ENCODE measurements at places on chromosomes 7 and 10.

DNA sequence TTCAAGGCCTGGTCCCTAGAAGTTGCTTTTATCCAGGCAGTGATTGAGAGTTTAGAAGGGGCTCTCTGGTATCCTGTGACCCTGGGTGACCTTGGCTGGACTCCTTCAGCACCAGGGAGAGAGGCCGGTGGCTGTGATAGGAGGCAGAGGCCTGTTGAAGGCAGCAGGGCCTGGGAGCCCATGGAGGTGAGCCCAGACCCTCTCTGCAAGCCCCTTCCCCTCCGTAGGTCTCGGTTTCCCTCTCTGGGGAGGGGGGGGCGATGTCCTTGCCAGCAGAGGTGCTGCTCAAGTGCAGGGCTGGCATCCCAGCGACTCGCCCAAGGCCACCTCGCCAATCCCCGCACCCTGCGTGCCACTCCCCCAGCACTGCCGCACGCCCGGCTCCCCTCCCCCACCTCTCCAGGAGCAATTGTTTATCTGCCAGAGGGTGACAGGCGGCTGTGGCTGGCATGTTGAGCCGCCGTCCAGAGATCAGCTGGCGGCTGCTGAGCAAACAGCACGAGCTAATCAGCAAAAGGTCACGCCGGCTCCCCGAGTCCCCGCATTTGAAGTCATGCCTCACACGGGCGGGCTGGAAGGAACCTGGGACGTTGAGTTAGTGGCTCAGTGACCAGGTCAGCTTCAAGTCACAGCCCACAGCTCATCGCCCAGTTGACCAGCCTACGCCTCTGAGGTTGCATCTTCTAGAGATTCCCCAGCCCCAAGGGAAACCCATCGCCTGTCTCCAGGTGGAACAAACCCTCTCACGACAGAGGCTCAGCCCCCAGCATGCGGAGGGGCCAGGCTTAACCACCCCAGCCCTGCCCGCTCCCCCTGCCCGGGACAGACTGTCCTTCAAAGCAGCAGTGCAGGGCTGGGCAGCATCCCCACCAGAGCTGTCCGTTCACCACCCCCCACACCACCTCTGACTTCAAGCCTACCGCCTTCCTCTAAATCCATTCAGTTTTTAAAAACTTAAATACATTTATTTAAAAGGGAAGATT is 43.7 kb downstream of the ELFN1 start:
- DNase-seq, result no peak

DNA sequence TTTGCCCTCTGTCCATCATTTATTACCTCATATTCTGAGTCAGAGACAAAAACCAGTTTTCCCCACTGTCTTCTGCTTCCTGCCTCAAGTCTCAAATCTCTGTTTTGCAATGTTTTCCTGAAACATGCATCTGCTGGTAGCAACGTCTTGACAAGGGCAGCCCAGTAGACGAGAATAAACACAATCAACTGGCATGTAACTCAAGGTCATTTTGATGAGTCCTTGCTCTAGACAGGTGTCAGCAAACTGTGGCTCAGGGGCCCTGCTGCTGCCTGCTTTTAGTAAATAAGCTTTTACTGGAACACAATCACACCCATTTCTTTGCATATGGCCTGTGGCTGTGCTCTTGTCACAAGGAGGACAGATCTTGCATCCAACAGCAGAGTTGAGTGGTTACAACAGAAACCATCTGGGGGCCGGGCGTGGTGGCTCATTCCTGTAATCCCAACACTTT is 59.8 kb downstream of the ITIH5 start:
- no peak for DNase-seq

GRCh38 chr10:97575127-97575668 is 2.6 kb downstream of the ANKRD2 start:
- DNase-seq, result no peak

DNA sequence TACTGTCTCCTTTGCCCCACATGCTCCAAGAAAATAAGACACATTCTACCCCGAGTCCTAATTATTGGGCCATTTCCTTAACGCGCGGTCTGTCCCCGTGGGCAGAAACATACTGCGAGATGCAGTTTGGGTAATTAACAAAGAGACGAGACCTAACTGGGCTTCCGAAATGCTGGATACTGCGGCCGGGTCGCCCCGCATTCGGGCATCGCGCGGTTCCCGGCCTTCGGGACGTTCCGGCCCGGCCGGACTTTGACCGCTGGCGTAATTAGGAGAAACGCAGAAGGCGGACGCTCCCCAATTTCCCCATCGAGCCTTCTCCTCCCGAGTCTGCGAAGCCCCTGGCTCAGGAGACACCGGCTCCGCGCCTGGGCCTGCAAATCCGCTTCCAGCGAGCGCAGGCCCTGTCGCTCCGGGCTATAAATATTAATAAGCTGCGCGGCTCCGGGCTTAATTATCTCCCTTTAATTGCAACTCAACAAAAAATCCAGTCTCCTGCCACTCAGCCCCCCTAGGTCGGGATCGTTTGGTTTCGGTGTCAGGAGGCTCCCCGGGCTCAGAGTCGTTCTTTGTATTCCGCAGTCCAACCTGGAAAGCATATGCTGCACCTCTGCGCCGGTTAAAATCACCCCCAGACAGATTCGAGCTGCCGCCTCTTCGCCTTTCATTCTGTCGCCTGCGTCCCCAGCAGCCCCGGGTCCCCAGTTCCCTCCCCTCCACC is 131.5 kb downstream of the SPAG6 start:
- DNase-seq, result no peak

DNA sequence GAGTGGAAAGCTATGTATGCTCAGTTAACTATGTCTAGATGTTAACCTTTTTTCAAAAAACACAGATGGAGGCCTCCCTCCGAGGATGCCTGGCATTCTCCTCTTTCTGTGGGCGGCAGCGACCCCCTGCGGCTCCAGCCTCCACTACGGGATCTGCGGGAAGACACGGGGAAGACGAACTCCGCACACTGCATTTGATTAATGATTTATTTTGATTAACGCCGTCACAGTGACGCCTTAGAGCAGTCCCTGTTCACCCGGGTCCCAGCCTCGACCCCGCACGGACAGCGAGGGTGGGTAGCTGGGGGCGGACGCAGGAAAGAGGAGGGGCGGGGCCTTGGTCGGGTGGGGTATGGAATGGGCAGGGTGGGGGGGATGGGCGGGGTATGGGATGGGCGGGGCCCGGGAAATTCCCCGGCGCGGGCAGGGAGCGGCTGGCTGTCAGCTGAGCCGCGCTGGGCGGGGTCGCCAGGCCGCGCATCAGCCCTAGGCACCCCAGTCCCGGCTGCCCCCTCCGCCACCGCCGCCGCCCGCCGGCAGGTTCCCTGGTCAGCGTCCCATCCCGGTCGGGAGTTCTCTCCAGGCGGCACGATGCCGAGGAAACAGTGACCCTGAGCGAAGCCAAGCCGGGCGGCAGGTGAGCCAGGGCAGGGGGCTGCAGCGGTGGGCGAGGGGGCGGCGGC is at the start of gene OPTN:
Gene OPTN (plus strand): TSS at position 498 of the 683 bp plus-strand sequence. CDS start 8,960 bp downstream, outside the sequence.
- DNase-seq, result peak; percentile 88

GRCh38 chr10:124372899-124373298 is 45.8 kb downstream of the OAT start:
- DNase-seq, result no peak

DNA sequence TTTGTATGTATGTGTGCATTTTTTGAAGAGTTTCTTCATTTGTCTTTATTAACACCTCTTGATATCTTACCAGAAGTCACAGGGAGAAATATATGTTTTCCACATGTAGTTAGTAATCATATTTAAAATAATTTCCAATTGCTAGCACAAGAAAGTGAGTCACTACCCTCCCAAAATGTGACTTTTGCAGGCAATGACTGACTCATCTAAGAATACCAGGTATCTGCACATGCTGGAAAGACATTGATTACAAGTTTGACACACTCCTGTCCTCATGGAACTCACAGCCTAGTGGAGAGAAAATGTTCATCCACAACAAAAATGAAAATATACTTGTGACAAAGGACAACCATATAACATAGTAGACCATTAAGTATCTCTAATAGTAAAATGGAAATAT is 82.9 kb downstream of the SEMA3D start:
- DNase-seq, result no peak

DNA sequence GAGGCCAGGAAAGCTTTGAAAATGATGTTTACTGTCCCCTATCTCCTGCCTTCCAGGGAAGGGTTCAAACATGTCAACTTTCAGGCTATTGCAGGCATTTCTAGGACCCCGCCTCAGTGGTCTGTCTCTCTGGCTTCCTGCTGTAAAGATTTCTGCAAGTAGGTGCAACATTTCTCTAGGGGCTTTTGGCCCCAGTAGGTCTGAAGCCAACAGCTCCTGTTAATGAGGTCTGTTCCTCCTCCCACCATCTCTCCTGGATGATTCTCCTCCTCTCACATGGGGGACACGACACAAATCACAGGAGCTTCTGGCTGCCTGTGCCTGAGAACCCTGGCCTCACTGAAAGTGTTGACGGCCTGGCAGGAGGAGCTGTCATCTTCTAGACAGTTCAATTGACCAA is 194.3 kb downstream of the CYP26A1 start:
- no peak for DNase-seq

DNA sequence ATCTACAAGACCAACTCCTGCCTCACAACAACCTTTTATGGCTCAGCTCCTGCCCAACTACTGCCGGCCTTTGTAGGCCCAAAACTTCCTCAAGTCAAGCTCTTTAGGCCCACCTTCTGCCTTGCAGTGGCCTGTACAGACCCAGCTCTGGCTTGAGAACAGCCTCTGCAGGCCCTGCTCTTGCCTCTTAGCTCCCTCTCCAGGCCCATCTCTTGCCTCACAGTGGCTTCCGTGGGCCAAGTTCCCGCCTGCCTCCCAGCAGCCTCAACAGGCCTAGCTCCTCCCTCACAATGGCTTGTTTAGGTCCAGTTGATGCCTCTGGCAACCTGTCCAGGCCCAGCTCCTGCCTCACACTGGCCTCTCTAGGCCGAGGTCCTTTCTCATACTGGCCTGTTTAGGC is 32.4 kb upstream of the VKORC1L1 start:
- no peak for DNase-seq

DNA sequence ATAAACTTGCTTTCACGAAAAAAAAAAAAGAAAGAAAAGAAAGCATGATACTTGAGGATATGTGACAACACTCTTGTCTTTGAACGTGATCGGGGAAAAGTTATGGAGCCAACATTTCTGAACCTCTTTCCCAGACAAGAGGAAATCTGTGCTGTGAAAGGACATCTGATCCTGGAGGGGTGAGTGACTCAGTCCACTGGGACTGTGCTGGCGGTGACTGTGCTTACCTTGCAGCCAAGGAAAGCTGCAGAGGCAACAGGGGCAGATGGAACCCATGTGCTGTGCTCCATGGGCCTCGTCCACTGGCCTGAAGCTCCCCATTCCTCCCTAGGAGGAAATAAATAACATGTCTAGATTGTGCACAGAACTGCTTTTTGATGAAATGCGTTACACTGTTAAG is 116.5 kb upstream of the RAB11FIP2 start:
- no peak for DNase-seq

- no peak for DNase-seq
These were observed 126.4 kb upstream of the TCF7L2 start for GRCh38 chr10:112823604-112824003.

- no peak for DNase-seq
These were observed 77.1 kb downstream of the ENO4 start for GRCh38 chr10:116926426-116926825.

DNA sequence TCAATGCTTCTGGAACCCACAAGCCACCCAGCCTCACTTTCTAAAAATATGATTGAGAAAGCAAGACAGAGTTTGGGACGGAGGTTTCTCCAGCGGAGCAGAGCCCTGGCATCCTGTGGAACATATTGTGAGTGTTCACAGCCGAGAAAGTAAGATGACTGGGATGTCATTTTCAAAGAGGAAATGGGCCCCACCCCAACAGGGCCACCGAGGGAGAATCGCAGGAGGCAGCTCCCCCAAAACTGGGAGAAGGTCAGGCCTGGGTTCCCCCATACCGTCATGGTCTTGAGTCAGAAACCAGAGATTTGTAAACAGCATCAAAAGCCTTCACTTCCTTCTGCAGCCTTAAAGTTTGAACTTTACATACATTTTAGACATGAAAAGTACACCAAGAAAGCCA is 560.0 kb downstream of the PTPRN2 start:
- no peak for DNase-seq

DNA sequence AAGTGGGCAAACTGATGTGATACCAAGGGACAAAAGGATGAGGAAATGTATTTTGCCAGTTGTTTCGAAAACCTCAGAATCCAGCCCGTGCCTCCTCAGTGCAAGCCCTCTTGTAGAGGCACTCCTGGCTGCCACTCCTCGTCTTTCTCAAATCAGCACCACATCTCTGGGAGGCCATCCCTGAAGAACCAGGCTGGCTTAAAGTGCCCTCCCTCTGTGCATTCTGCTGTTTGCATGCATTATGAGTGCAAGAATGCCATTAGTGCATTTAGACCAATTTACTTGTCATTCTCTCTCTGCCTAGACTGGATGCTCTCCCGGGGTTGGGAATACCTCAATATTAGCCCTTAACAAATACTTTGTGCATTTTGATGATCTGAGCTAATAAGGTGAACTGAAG is 19.9 kb upstream of the FAM180A start:
- no peak for DNase-seq

DNA sequence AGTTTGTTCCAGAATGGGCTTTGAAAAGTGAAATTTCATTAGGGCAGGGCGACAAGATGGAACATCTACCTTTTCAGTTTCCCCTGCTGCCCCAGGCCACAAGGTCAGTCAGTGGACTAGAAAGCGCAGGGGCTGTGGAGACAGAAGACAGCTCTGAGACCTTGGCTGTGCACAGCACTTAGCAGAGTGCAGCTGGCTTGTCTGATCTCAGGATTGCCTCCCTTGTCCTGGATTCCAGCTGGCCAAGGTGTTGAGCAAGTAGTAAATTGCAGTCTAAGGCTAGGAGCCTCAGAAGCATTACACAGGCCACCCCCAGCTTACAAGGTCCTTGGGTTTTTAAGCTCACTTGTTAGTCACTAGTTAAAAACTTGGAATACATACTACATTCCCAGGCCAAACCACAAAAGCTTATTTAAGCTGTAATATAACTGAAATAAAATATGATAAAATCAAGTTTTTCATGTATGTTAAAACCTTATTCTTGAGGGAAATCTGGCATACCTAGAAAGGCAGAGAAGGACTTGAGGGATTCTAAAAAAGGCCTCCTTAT is 67.3 kb upstream of the NPY start:
- DNase-seq, result no peak

- no peak for DNase-seq
These were observed 1.2 kb downstream of the MACROH2A2 start for GRCh38 chr10:70053841-70054288.

DNA sequence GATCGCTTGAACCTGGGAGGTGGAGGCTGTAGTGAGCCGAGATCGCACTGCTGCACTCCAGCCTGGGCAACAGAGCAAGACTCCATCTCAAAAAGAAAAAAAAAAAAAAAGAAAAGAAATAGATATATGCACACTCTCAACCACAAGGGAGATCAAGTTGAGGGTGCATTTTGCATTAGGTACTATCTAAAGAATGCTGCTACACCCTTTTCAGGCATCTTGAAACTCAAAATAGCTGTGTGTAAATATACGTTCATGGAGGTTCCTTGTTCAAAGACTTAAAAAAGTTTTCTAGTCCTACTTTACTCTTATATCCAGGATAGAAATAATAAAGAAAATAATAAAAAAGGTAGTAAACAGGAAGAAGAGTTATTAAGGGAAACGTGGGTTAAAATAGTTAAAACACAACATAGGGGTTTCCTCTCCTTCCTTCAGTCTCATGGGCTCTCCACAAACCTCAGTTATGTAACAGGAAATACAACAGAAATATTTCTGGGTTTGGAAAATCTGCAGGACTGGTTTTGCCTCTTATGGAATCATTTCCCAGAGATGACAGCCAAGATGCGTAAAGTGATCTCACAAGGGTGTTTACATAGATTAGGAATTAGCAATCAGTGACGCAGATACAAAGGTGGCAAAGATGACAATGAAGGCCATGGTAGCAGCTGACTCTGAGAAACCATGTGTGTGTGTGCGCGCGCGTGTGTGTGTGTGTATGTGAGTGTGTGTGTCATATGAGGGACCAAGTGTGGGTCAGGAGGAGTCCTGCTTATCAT is 15.1 kb downstream of the STEAP4 start:
- no peak for DNase-seq
